ENCODE measurements at places on chromosomes 6 and 20.
A peak's percentile ranks its signal among the peaks of the same experiment; 100 is the strongest.

GRCh38 chr20:31355981-31356380, 12.4 kb upstream of the DEFB118 start:
- no peak for DNase-seq

DNA sequence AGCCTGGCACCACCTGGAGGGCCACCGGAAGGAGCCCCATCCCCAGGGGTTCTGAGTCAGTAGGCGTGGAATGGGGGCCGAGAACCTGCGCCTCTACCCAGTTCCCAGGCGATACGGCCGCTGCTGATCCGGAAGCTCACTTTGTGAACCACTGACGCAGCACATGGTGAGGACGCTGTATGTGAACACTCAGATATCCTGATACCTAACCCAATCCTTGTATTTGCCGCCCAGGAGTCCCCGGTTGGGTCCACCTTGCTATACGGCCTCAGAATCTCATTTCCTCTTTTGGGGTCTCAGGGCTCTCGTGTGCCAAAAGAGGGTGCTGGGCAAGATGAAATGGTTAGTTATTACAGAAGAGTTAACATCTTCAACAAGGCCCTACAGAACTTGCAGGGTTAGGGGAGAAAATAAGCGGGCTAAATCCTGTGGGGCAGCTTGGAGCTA, 604 bp upstream of the RAB5IF start:
- no peak for DNase-seq

GRCh38 chr6:747028-747427, 54.1 kb upstream of the EXOC2 start:
- no peak for DNase-seq

- DNase-seq: no peak
These were observed 28.0 kb upstream of the PHACTR3 start for GRCh38 chr20:59576216-59576953.

- DNase-seq: no peak
These were observed 301.9 kb downstream of the TFAP2A start for GRCh38 chr6:10112871-10113549.

GRCh38 chr6:119205911-119206618, 127.6 kb upstream of the FAM184A start:
- DNase-seq: no peak

GRCh38 chr6:104402572-104402971, 457.1 kb downstream of the HACE1 start:
- DNase-seq: no peak

DNA sequence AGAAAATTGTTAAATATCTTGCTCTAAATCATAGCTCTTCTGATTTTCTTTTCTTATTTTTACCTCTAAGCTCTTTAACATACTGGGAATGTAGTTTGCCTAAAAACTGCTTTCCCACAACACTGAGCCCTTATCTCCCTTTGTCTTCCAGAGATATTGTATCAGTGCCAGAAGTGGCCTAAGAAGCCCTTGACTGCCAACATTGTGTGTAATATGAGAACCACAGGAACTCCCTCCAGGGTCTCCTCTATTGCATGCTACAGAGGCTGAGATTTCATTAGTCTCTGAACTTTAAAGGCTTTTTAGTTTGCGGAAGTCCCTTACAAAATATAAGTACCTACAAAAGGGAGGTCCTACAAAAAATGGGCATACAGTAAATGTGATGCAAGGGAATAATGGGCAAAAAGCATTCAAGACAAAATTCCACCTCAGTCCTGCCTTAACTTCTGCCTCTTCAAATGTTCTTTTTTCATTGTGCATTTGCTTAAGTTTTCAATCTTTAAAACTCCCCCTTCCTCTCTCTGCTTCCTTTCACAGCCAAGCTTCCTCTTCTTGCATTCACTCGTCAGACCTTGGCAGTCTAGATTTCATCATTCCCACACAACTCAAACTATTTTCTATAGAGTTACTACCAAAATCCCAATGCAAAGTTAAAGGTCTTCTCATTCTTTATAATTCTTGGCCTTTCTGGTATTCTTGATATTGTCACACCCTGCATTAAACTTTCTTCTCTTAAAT, 76.5 kb downstream of the ADGRG6 start:
- no peak for DNase-seq

DNA sequence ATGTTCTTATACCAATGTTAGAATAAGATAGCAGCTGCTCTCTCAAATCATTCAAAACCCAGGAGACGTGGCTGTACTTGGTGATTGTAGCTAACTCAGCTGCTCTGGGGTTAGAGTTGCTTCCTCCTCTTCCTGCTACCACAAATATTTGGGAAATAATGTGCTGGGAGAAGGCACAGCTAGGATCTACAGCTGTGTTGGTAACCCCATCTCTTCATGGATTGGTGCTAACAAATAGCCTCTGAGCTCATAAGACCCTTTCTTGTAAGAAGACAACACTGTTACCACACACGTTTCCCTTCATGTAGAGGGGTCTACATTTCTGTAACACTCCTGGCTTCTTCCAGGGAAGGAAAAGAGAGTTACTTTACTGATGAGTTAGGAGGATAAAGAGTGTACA, 911.0 kb upstream of the CITED2 start:
- DNase-seq: no peak

DNA sequence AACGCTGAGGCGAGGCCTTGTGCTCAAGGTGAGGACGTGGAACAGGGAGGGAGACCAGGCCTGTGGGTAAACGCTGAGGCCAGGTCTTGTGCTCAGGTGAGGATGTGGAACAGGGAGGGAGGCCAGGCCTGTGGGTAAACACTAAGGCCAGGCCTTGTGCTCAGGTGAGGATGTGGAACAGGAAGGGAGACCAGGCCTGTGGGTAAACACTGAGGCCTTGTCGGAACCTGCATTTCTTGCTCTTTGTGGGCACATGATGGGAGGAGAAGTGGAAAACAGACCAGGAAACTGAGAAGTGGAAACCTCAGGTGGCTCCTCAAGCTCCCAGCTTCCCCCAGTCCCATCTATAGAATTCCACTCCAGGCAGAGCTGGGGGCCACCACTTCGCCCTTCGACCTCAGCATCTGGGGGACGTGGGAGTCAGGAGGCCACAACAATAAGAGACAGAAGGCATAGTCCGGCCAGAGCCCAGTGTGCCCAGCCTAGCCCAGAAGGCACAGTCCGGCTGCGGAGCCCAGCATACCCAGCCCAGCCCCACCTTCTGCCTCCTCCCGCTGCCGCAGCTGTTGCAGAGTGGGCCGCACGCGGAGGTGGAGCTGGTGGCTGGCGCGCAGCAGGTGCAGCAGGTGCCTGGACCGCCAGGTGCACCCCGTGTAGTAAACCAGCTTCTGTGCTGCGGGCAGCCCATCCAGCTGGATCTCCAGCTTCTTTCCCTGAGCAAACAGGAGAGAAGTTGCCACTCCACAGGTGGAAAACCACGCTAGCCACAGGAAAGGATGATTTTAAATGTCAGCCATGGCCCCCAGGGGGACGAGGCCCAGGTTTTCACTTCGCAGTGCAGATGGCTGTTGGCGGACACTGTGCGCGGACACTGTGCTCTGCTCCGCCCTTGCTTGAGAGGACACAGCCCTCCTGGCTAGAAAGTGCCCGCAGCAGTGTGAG, 17.5 kb downstream of the FRMD1 start:
- no peak for DNase-seq

GRCh38 chr20:51533291-51534172, 9.0 kb downstream of the NFATC2 start:
- DNase-seq: no peak

DNA sequence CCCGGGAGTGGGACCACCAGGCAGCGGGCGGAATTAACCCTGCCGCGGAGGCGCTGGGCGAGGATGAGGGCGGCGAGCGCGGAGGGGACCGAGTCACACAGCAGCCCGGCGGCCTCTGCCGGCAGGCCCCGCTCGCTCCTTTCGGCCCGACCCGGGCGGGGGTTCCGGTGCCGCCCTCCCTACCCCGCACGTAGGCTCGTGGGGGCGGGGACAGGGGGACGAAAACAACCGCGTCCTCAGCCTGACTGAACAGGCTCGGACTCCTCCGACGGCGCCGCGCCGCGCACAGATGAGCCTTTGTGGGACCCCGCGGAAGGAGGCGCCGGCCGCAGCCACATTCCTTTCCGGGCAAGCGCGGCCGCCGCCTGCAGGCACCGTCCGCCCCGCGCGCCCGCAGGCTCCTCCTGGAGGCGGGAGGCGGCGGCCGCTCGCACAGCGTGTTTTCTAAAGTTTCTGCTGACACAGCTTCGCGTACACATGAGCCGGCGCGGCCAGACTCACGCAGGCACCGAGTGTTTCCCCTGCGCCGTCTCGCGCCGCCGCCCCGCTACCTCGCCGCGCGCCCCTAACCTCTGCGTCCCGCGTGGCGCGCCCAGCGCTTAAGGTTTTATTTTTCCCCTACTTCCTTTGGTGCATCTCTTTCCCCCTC, 244.3 kb downstream of the ARID1B start:
- peak; percentile 85 for DNase-seq

GRCh38 chr6:18025596-18025995, 38.2 kb upstream of the KIF13A start:
- no peak for DNase-seq

GRCh38 chr20:38447931-38448675, 13.0 kb upstream of the SNHG17 start:
- DNase-seq: no peak

GRCh38 chr6:22108199-22108598, 188.6 kb downstream of the PRL start:
- DNase-seq: no peak

DNA sequence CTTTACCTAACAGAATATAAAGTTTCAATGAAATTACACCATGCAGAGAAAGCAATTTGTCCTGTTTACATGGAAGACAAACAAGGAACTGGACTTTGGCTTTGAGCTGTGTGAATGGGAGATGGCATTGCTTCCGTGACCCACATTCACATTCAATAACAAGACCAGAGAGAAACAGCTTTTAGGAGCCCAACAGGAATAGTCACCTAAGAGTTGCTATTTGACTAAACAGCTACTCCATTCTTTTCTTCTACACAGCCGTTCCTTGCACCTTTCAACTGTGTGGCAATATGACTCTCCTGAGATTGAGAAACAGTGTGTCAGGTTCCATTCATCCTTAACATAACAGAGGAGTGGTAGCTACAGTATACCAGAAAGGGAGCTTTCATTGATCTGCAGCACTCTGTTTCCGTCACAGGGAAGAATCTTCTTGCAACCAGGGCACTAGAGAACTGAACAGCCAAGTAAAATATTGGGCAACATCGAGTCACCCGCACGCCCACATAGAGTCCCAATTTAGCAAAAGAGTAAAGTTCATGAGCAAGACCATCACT, 355.1 kb downstream of the HAO1 start:
- DNase-seq: no peak

GRCh38 chr6:41546866-41547798, 951 bp downstream of the FOXP4 start:
- DNase-seq: no peak

- no peak for DNase-seq
These were observed 192.2 kb downstream of the FARS2 start for GRCh38 chr6:5453546-5453945.

DNA sequence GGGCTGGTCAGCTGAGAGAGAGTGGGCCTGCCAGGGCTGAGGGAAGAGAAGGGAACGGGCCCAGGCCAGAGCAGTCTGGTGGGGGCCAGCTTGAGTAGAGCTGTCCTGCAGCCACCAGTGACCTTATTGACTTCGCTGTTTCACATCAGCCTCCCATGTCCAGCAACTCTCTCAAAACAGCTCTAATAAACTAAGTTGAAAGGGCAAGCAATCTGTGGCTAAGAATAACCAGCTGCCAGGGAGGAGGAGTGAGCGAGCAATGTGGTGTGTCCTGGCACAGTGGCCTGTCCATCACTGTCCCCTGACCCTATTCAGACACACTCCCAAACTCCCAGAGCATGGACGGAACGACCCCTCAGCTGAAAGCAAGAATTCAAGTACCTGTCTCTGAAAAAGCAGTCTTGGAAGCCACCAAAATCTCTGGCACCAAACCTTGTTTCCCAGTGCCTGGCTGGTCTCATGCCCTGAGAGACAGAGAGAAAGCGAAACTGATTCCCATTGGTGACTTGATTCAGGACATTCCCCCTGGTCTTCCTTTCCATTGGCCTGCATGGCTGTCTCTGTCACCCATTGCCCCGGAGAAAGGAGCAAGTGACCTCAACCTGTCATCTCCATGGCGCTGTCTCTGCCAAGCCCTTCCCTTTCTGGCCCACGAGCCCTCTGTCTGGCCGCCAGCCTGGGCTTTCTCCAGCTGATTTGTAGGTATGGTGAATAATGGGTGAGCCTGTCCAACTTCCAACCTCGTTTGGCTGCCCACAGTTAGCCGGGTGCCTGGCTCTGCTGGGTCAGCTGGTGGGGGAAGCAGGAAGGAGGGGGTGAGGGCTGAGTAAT, at the start of gene DDO:
DDO (minus strand) TSS at position 490 of the 831 bp plus-strand sequence. CDS start 2,113 bp downstream, outside the sequence.
- peak; percentile 77 for DNase-seq

GRCh38 chr20:48728042-48728825, 99.6 kb downstream of the PREX1 start:
- DNase-seq: peak; percentile 89

GRCh38 chr20:23856736-23857135, 22.8 kb downstream of the CST5 start:
- DNase-seq: no peak

- no peak for DNase-seq
These were observed 391.1 kb downstream of the BTBD9 start for GRCh38 chr6:38248500-38249234.
